ENCODE measurements at places on chromosomes 3 and 15.

DNA sequence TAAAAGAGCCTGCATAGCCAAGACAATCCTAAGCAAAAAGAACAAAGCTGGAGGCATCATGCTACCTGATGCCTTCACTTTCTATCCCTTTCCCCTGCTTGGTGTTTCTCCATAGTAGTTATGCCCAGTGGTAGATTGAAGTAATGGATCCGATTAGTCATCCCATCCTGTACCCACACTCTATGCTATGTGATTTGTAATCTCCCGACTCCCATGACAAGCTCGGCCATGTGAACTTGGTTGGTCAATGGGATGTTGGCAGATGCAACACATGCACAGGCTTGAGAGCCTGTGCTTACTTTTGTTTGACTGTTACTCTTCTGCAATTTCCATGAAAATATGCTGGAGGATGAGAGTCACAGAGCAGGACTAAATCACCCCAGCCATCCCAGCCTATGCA is 334.9 kb upstream of the DPH6 start:
- no peak for DNase-seq

DNA sequence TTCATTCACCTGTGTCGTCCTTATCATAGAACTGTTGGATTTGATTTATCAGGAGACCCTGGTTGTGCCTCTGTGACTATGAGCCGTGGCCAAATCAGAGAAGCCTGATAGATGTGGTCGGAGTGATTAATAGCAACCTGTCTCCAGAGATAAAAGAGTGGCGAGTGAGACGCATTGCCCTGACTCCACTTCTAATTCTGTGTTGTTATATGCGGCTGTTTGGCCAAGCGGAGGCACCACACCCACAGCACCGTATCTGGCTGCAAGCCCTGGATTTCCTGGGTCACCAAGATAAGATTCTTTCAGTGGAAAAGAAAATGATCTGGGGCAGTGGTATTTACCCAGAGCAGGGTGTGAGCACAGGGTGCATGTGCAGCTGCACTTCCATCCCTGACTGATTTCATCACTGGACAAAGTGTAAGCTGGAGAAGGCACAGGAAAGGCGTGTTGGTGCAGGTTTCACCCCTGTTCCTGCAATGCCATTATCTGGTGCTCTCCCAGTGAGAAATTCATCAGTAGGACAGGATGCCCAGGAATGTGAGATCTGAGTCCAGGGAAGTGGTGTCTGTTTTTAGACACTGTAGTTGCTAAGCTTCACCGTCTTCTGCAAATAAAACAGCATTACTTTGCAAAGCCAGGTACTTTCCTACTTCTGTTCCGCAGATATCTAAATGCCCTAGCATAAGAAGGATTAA is 84.6 kb downstream of the CD47 start:
- no peak for DNase-seq

DNA sequence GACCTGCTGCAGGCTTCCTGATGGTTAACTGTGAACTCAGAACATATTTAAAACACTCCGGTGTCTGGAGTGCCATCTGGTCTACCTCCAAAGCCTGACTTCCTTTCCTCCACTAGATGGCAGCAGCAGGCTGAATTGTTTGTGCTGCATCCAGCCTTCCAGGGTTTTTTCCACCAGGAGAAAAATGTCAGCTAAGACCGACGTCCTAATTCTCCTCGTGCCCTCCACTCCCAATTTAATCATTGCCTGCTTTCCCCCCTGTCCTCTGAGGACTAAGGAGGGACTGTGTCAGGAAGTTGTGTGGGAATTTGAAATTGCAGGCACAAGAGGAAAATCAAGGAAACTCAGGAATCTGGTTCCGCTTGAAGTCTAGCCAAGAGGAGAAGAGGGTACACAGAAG is 165.2 kb upstream of the UMPS start:
- peak; percentile 38 for DNase-seq

- DNase-seq = no peak
These were observed 167.6 kb downstream of the ABHD5 start for GRCh38 chr3:43858294-43858701.

DNA sequence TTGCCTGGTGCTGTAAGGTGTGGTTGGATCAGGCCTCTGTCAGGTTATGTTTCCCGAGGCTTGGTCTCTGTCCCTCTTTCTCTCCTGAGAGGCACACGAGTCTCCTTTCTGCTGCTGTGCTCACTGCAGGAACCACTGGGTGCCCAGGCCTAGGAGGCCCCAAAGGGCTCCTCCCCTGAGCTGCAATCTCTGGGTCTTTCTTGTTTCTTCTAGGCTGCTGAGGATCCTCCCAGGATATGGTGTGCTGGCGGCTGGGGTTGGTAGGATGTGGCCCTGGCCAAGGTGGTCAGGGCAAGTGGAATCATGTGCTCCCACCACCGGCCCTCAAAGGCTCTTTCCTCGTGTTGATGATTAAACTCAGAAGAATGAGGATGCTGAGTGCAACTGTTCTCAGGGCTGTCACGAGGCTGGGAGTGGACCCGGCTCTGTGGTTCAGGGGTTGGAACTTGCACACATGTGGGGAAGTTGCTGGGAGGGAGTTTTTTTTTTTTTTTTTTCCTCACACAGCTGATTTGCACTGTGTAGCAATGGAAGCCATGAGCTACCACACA is 43.6 kb upstream of the CTSH start:
- peak; percentile 74 for DNase-seq

- DNase-seq = no peak
These were observed 93.8 kb downstream of the LINGO1 start for GRCh38 chr15:77538793-77539497.

- peak; percentile 92 for DNase-seq
These were observed at the start of gene ATP2C1 for GRCh38 chr3:130893376-130894129. ATP2C1 (plus strand) TSS chr3:130894084; CDS start chr3:130894770, 686 bp downstream.

DNA sequence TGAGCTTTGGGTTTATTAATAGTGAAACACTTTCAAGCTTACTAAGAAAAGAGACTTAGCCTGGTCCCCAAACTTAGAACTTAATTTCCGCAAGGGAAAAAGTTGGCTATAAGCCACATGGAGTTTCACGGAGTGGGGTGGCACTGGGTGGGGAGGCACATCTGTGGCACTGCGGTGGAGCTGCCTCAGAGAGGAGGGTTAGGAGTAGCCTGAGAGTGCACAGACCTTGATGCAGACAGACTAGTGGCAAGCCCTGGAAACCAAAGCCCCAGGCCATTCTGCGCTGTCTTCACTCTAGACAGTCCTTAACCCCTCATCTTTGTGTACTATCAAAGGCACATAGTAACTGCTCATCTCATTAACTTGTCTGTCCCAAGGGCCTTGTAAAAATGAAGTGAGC is 22.0 kb downstream of the CXCR6 start:
- DNase-seq = no peak

DNA sequence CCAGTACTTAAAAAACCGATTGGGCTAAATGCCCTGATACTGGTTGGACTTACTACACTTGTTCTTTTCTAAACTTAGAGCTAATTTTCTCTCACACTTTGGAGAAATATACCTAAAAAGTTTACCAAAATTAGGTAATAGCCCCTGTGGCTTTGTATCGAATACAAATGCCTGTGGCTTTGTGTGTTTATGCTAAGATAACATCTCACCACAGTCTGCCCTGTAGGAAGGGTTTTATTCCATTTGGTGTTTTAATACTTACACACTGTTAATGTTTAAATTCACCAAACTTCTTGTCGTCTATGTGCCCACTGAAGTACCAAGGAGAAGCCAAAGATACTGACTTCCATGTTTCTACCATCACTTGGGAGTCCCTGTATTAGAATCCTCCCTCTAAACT is 66.4 kb downstream of the BCHE start:
- DNase-seq = no peak

DNA sequence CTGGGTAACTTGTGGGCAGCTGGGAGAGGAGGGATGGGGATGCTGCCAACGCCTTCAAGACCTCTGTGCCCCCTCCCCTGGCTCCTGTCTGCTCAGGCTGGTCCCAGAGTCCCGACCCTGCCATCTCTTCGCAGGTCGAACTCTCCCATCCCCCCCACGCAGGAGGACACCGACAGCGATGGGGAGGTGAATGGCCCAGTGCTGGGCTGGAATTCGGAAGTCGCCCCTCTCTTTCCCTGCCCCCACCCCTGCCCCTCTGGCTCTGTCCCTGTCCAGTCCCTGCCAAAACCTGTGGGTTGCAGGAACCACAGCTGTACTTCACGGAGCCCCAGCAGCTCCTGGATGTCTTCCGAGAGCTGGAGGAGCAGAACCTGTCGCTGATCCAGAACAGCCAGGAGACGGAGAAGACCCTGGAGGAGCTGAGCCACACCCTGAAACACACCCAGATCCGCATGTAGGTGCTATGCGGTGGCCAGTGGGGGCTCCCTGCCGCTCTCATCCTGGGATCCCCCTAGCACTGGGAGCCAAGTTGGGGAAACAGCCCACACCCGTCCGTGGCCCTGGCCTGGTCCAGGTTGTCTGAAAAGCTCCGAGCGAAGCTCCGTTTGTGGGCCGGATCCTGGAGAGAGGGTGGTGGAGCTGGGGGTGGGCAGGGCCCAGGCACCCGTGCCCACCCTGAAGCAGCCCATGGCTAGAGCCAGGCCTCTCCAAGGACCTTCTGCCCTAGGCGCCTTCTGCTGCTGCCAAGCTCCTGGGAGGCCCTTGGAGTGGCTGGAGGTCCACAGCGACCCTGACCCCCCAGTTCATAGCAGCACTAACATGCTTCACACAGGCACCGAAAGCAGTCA is 28.7 kb downstream of the CFAP100 start:
- DNase-seq = no peak

GRCh38 chr3:40695848-40696247 is 171.1 kb downstream of the ZNF621 start:
- DNase-seq = no peak

DNA sequence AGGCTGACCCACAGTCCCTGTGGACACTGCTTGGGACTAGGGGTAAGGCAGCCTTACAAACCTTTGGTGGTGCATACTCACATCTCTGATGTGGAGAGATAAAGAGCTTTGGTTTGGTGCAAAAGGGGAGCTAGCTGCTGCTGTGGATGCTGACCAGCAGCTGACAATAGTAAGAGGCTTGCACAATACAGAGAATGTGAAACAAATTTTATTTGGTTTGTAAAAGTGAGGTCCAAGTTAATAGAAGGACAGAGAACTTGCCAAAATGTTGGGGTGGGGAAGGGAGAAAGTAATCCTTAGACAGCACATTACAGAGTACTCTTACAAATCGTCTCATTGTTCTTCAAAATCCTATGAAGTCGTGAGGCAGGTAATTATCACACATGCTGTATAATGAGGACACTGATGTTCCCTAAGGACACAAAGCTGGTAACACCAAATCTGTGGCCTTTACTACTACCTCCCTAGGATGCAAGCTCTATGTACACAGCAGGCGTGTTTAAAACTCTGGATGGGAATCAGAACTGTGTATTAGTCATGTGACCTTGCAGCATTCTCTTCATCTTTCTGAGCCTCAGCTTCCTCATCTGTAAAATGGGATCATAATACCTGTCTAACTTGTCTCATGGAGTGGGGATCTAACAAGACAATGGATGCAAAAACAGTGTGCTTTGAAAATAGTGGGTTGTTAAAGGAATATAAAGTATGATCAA is 21.6 kb downstream of the ARHGAP31 start:
- DNase-seq = no peak

DNA sequence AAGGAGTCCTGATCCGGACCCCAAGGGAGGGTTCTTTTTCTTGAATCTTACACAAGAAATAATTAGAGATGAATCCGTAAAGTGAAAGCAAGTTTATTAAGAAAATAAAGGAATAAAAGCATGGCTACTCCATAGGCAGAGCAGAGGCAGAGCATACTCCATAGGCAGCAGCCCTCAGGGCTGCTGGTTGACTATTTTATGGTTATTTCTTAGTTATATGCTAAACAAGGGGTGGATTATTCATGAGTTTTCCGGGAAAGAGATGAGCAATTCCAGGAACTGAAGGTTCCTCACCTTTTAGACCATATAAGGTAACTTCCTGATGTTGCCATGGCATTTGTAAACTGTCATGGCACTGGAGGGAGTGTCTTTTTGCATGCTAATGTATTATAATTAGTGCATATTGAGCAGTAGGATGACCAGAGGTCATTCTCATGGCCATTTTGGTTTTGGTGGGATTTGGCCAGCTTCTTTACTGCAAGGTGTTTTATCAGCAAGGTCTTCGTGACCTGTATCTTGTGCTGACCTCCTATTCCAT is 42.2 kb downstream of the C3orf38 start:
- no peak for DNase-seq

GRCh38 chr3:122502139-122502538 is 12.6 kb downstream of the KPNA1 start:
- no peak for DNase-seq

GRCh38 chr3:24048843-24049242 is 103.8 kb downstream of the NR1D2 start:
- DNase-seq = no peak

DNA sequence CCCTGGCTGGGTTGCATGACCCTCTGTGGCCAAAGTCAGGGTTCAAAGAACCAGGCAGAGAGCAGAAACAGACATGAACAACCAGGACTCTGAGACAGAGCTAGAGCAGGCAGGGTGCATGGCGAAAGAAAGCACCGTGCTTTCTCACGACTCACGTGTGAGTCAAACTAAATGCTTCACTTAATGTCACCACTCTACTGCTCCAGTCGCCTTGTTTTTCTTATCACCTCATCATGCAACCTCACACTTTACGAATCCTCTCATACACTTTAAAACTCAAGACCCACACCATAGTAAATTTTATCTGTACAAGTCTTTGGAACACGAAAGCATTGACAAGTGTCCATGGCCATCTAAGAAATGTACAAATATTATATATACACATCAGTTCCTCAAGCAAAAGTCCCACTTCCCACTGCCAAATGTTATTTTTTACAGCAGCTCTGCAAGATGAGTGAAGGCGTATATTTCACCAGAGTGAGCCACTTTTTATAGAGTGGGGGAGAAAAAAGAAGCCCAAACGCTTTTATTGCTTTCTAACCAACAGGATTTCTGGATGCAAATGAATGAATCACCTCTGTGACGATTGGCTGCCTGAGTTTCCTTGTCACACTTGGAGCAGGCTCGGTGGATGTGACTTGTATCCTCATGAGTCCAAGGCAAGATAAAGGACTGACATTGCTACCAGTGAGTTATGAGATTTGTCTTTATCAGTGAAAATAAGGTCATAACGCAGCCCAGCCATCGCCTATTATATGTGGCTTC is 16.0 kb upstream of the MEGF11 start:
- peak; percentile 75 for DNase-seq

DNA sequence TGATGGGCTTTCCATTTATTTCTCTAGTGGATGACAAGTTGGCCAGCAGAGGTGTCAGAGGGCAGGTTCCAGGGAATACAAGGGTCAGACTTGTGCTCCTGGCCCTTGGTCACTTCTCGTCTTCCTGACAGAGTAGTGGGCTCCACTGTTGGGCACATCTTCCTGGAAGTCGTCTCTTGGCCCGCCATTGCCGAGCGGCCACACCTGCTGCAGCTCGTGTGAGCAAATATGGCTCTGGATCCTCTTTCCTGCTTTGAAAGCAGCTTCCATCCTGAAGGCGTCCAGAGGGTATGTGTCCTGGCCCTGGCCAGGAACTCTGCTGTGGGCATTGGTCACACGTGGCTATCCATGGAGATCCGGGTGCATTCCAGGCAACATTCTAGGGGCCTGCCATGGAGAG is 100.2 kb downstream of the SNRPN start:
- no peak for DNase-seq

- no peak for DNase-seq
These were observed 92.2 kb upstream of the AGTR1 start for GRCh38 chr3:148605521-148605920.

- DNase-seq = no peak
These were observed 38.1 kb upstream of the ZBTB38 start for GRCh38 chr3:141330235-141330634.

- DNase-seq = no peak
These were observed 9.3 kb upstream of the MBNL1 start for GRCh38 chr3:152259468-152259867.

All from GDM1 (cell line).